Activated T-cell treated with anti-CD3 and anti-CD28 coated beads, Interleukin-2, amount 50 U/mL, for 4 hours (primary cell): ENCODE measurements at places on chromosomes 1 and 21.

DNA sequence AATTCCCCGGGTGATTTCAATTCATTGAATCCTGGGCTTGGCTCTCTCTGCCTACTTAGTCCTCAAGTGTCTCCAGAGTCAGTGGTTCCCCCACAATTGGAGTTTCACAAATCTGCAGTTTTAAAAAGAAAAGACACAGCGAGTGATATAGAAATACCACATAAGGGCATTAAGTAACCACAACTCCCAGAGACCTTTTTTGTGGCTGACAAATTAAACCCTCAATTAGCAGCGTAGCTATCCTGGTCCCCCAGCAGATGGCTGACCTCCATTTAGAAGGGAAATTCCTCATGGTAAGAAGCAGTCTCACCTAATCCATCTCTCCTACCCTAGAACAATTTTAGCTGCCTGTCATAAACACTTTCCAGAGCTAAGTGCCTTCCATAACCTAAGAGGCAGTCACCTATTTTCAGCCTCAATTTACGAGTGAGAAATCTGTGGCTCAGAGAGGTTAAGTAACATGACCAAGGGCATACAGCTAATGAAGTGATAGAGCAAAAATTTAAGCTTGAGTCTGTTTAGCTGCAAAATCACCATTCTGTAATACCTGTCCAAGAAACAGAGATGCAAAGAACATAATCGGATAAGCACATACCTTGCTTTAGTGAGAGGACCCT is 56.0 kb upstream of the NBPF3 start:
- no peak for DNase-seq

DNA sequence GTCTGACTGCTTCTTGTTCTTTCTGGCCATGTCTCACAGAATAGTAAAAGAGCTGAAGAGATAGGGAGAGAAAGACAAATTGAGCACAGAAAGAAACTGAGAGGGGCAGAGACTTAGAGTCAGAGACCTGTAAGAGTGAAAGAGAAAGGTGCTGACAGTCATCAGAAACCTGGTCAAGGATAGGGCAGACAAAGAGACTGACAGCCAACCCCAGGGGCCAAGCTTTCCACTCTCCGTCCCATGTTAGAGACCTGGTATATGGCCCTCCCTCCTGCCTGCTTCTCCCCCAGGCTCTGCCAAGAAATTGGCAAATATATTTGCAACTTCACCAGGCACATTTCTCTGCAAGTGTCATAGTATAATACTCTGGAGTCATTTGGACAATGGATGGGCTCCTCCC is 64.6 kb downstream of the RHBG start:
- DNase-seq = no peak

DNA sequence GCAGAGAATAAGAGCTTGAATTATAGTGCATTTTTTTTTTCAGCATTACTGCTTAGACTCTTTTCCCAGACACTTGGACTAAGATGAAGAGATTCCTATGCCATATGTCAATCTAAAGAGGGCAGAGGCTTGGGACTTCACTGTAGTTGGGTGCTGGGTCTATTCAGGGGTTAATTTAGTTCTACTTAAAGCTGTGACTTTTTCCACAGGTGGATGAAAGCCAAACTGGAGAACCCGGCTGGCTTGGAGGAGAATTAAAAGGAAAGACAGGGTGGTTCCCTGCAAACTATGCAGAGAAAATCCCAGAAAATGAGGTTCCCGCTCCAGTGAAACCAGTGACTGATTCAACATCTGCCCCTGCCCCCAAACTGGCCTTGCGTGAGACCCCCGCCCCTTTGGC is 104.8 kb downstream of the ATP5PO start:
- no peak for DNase-seq

DNA sequence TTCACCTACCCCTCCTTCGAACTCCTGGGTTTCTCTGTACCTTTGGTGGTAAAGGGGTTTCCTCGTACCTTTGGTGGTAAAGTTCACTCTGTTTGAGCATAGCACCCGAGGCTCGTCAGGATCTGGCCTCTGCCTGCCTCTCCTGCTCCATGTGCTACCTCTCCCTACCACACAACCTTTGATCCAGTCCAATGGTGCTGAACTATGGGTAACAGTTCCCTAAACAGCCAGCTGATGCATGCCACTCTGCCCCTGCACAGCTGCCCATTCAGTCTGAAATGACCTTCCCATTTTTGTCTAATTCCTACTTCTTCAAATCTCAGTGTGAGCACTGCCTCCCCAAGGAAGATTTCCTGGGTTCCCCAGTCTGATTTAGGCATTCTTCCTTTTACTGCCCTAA is 14.0 kb downstream of the OVAAL start:
- no peak for DNase-seq

DNA sequence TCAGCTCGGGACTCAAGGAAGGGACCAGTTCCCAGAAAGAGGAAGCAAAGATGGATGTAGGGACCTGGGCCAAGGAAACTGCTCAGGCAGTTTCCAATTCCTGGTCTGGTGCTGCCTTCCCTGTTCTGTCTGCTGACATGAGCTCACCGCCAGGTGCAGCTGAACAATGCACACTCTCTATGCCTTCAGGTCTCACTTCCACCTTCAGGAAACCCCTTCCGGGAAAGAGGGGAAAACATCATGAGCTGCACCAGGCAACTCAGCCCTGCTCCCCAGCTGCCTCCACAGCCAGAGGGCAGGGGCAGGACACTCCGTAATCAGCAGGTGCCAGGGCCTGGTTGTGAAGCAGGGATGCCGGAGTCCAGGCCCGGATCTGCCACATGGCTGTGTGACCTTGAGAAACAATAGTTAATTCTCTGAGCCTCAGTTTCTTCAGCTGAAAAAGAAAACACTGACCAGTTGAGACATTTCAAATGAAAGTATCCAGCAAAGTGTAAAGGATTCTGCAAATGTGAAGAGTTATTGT is 27.8 kb downstream of the SMIM12 start:
- no peak for DNase-seq

- DNase-seq = no peak
Observed at GRCh38 chr1:52281518-52281917, 84.5 kb downstream of the CC2D1B start.

GRCh38 chr1:94713472-94714141 is 106.5 kb upstream of the SLC44A3 start:
- no peak for DNase-seq

DNA sequence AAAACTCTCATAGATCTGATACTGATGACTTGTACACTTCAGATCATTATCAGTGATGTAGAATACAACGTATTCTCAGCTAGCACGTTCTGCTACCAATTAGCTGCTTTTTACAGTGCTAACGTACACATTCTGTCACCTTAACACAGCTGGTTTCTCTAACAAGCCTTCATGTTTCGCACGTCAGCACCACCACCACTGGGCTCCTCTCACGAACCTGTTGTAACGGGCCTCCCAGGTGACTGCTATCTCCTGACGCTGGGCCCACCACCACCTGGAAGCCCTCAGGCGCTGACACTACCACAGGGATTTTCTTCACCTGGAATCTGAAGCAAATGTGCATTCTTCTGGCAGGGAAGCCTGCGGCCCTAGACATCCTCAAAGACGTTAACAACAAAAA is 19.8 kb downstream of the TOMM20 start:
- no peak for DNase-seq

DNA sequence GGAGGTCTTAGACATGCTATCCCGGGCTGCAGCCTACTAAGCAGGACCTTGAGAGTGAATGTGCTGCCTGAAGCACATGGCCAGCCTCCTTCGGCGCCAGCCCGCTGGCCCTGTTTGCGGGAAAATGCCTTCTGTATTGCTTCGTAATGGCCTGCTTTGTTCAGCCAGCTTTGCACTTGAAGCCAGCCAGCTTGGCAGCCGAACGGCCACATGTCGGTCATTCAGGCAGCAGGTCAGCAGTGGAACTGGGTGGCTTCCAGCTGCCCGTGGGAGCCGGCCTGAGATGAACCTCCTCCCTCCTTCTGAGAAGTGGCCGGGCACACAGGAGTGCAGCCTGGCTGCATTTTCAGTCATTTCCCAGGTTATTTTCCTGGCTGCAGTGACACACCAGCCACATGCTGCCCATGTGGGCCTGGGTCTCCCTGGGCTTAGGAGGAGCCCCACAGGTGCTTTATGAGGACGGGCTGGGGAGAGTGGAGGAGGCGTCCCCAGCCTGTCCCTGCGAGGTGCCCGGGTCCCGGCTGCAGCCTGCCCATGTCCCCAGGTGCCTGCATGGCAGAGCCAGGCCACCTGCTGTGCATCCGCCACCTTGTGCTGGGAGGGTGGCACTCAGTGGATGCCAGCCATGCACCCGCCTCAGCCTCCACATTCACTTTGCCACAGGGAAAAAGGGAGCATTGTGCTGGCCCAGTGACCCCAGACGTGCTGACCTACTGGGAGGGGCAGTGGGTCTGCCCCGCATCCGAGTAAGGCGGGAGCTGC is 103.5 kb downstream of the SIK1 start:
- no peak for DNase-seq

DNA sequence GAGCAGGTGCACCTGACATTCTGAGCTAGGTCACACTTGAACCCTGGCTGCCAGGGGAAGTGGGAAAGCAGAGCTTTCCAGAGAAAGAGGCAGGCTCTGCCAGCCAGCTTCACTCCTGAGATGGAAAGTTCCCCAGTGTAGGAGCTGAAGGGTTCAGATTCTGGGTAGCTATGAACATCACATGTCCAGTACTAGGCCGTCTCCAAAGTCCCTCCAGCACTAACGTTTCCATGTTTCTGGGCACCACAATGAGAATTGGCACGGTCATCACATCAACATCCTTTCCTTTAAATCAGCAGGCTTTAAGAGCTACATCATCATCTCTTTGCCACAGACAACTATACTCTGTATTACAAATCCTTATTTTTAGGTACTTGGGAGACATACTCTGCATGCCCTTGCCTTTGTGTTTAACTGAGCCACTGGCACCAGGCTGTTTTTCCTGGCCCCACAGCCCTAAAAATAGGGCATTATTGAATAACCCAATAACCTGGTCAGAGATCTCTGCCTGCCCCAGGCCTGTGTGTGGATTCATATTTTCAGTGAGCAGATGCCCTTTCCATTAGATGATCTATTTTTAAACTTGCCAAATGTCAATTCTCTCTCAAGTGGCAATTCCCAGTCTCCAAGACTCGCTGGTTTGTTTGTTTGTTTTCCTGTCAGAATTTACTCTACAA is 35.4 kb upstream of the USP24 start:
- DNase-seq = no peak

DNA sequence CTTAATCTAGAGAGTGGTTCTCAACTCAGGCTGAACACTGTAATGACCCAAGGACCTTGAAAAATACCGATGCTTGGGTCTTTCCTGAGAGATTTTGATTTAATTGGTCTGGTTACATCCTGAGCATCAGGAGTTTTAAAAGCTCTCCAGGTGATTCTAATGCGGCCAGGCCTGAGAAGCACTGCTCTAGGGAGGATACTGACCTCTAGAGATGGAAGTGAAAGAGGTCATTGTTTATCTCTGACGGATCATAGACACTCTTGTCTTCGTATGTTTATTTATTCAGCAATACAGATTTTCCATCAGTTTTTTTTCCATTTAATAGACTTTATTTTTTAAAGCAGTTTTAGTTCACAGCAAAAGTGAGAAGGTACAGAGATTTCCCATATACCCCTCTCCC is 54.5 kb upstream of the IGSF5 start:
- DNase-seq = no peak

GRCh38 chr1:107666493-107666892 is 298.5 kb downstream of the VAV3 start:
- DNase-seq = no peak

GRCh38 chr1:7885513-7886404 is 32.9 kb upstream of the UTS2 start:
- no peak for DNase-seq

- no peak for DNase-seq
Observed at GRCh38 chr1:10401281-10401680, 2.4 kb downstream of the PGD start.

DNA sequence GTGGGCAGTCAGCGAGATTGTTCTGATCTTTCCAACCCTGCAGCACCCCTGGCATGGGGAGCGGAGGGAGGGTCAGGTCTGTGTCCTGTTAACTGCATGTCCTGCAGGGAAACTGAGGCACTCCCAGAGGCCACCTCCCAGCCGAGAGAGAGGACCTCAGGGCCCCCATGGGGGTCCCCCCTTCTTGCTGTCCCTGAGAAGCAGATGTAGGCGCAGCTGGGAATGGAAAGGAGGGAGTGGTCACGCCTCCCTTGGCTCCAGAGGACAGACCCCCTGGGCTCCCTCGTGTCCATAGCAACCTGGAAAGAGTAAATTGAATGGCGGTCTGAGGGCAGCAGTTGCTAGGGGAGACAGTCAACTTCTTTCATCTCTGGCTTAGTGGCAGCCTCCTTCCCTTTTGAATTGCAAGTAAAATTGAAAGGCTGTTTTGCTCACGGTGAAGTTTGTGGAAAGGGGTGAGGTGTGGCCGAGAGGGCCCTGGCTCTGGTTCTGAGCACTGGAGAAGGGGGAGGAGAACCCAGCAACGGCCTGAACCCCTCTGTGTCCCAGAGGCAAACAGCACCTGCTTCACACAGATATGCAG is 4.9 kb downstream of the CROCC start:
- no peak for DNase-seq

- DNase-seq = no peak
Observed at GRCh38 chr1:22212400-22213233, 69.7 kb upstream of the WNT4 start.

GRCh38 chr1:85656256-85656655 is 52.0 kb downstream of the ZNHIT6 start:
- no peak for DNase-seq

DNA sequence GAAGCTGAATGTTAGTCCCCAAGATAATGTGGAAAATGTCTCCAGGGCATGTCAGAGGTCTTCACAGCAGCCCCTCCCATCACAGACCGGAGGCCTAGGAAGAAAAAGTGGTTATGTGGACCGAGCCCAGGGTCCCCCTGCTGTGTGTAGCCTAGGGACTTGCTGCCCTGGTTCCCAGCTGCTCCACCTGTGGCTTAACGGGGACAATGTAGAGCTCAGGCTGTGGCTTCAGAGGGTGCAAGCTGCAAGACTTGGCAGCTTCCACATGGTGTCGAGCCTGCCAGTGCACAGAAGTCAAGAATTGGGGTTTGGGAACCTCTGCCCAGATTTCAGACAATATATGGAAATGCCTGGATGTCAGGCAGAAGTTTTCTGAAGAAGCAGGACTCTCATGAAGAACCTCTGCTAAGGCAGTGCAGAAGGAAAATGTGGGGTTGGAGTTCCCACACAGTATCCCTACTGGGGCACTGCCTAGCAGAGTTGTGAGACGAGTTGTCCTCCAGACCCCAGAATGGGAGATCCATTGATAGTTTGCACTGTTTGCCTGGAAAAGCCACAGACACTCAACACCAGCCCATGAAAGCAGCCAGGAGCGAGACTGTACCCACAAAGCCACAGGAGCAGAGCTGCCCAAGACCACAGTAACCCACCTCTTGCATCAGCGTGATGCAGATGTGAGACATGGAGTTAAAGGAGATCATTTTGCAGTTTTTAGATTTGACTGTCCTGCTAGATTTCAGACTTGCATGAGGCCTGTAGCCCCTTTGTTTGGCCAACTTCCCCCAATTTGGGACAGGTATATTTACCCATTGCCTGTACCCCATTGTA is 204.9 kb downstream of the MRPL39 start:
- DNase-seq = no peak

- no peak for DNase-seq
Observed at GRCh38 chr1:48062353-48062752, 65.2 kb upstream of the TRABD2B start.

GRCh38 chr21:41585199-41585994 is 77.4 kb upstream of the TMPRSS2 start:
- DNase-seq = no peak
